Vein endothelial cell (primary cell): ENCODE measurements at places on chromosomes 12 and 14. TPM values are rescaled to one million over a fixed set of nuclear protein-coding genes. Genes with fewer than 3 reads are reported as not detected.

Gene GNB3
- total RNA-seq = 2.6 and 2.9 TPM in 2 replicates

Gene TPPP2
- not detected in 2 replicates for total RNA-seq

Gene ZNF891
- total RNA-seq = 0.86 and 0.98 TPM in 2 replicates

Gene DHRS2
- 0.38 TPM in 1 of 2 replicates, not detected in the other for total RNA-seq

Gene FRMD6
- total RNA-seq = 192 and 202 TPM in 2 replicates

Gene KLRK1
- total RNA-seq = not detected in 2 replicates

Gene ARHGEF25
- total RNA-seq = 0.10 and 0.98 TPM in 2 replicates

Gene SRGAP1
- total RNA-seq = 6.2 and 6.9 TPM in 2 replicates

Gene PYGL
- total RNA-seq = 54.5 and 55.3 TPM in 2 replicates

Gene RTL1
- not detected in 2 replicates for total RNA-seq

Gene KRT83
- not detected in 2 replicates for total RNA-seq

Gene C12orf75
- total RNA-seq = 17.6 and 22.5 TPM in 2 replicates
